ENCODE measurements at places on chromosomes 2 and 18.
A peak's percentile ranks its signal among the peaks of the same experiment; 100 is the strongest.

DNA sequence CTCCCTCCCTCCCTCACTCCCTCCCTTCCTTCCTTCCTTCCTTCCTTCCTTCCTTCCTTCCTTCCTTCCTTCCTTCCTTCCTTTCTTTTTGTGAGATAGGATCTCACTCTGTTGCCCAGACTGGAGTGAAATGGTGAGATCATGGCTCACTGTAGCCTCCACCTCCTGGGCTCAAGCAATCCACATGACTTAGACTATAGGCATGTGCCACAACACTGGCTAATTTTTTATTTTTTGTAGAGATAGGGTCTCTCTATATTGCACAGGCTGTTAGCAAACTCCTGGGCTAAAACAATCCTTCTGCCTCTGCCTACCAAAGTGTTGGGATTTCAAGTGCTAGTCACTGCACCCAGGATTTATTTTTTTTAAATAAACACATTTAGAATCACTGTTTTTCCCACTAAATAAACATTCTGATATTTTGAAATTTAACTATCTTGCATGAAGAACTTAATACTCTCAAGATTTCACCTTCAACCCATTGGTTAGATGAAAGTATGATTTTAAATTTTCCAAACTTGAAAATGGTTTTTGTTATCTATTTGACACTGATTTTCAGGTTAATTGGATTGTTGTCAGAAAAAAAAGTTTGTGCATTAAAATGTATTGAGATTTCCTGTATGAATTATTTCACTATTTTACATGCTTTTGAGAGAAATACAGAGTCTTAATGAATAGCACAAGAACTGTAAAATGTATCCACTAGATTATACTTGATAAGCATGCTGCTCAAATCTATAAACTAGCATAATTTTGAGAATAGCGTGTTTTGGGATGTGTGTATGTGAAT, 745.1 kb downstream of the TSN start:
- no peak for DNase-seq

DNA sequence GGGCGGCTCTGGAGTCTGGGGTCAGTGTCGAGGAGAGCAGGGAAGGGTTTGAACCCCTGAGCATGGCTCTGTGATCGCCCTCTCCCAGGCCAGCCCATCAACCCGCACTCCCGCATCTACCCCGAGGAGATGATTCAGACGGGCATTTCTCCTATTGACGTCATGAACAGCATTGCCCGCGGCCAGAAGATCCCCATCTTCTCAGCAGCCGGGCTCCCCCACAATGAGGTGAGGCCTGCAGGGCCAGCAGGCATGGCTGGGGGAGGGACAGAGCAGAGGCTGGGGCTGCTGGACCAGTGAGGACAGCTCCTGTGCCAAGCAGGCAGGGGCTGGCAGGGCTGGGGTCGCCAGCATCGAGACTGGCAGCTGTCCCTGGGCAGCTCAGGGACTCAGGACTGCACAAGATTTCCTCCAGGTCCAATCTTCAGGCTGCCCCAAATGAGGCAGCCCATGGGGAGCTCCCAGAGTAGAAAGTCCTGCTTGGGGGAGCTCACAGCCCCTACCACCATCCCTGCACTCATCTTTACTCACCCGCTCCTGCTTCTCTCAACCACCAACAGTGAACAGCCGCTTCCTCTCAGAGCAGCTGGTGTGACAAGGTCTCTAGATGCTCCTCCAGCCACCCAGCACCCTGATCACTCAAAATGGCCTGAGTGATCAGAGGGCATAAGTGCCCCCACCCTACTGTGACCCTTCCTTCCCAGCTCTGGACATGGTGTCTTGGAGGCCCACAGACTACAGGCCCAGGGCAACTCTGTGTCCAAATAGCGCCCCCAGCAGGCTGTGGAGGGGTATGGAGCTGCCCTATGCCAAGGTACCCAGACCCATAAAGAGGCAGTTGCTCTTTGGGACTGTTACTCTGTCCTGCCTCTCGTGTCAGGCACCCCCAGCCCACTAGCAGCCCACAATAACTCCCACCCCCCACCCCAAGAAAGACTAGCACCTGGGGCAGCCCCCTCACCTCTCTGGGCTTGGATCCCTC, 18.3 kb upstream of the ANKRD53 start:
- DNase-seq, result peak; percentile 2

GRCh38 chr2:119537792-119538191, 6.5 kb upstream of the CFAP221 start:
- DNase-seq, result no peak

DNA sequence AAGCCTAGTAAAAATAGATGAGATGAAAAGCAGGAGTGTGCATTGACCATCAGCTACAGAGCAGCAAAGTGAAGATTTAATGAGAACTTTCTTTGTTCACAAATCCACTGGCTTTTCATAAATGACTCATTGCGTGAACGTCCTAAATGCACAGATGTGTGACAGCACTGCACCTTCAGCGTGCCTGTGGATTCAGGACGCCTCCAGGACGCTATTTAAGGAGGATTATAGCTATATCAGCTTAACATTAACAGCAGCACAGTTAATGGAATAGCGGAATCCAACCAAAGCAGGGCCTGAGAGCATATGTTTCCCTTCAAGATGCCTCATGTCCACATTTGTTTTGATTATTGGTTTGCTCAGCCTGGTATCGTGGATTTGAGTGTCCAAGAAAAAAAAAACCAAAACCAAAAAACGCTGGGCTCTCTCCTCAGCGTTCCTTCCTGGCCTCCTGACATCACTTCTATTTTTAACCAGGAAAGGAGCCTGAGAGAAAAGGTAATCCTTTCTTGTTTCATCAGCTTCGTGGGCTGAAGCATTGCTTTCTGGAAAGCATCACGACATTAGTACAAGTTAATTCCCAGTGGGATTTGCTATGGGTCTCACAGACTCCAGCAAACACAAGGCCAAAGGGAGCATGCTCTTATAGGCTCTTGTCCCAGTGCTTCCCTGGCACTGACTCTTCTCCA, 447.0 kb upstream of the SMIM21 start:
- no peak for DNase-seq

DNA sequence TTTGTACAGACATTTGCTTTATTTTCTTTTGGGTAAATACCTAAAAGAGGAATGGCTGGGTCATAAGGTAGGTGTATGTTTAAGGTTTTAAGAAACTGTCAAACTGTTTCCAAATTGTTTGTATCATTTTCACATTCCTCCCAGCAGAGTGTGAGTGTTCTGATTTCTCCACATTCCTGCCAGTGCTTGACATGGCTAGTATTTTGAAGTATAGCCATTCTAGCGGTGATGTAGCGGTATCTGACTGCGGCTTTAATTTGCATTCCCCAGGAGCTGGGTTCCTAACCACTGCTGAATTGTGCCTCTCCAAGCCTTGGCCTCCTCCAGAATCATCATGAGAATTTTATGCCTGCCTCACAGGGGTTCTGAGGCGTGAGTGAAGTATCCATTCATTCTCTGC, 61.8 kb upstream of the ARL4C start:
- no peak for DNase-seq

- DNase-seq, result peak; percentile 93
Observed at GRCh38 chr2:186130748-186131641, 355.1 kb upstream of the ZC3H15 start.

DNA sequence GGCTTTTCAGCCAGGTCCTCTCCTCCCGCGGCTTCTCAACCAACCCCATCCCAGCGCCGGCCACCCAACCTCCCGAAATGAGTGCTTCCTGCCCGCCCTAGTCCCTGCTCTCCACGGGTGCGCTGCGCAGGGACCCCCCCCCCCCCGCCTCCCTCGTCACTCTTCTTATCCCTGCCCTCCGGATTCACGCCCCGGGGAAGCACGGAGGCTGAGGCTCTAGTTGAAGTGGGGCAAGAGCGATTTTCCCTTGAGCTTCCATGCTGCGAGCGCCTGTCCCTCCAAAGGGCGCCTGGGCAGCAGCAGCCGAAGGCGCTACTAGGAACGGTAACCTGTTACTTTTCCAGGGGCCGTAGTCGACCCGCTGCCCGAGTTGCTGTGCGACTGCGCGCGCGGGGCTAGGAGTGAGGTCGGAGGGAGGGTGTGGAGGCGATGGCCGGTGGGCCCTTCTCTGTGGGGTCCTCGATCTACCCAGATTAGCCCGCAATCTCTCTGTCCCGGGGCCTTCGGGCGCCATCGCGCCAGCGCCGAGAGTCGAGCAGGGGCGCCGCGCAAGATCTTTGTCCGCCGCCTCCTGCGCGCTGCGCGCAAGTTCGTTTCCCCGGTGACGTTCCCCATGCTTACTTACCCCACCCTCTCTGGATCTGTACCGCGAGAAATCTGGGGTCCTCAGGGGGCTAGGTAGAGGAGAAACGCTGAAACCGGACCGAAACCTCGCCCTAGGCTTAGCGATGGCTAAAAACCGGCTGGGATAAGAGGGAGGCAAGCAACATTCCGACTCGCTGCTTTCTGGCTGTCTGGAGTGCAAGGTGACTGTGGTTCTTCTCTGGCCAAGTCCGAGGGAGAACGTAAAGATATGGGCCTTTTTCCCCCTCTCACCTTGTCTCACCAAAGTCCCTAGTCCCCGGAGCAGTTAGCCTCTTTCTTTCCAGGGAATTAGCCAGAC, 677 bp downstream of the GAD1 start:
- peak; percentile 68 for DNase-seq

GRCh38 chr2:142575561-142575960, 301.9 kb upstream of the KYNU start:
- DNase-seq, result no peak

GRCh38 chr2:229835596-229836283, 86.1 kb downstream of the TRIP12 start:
- DNase-seq, result no peak

GRCh38 chr2:138170485-138170884, 206.2 kb downstream of the HNMT start:
- no peak for DNase-seq

DNA sequence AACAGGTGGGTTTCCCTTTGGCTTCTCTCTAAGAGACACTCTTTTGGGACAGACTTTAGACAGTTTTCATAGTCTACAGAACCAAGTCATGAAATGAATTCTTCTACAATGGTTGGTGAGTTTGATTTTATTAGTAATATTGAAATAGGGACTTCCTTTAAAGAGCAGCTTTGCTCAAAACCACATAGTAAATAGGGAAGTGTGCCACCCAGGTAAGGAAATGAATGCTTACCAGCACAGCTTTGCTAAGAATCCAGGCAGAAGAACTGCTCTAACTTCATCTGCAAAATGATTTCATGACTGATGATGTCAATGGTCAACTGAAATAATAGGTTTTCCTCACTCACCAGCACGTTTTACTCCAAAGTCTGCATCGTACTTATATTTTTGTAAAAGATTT, 89.2 kb downstream of the NYAP2 start:
- no peak for DNase-seq

- no peak for DNase-seq
Observed at GRCh38 chr2:112605926-112606325, 21.5 kb downstream of the CHCHD5 start.

DNA sequence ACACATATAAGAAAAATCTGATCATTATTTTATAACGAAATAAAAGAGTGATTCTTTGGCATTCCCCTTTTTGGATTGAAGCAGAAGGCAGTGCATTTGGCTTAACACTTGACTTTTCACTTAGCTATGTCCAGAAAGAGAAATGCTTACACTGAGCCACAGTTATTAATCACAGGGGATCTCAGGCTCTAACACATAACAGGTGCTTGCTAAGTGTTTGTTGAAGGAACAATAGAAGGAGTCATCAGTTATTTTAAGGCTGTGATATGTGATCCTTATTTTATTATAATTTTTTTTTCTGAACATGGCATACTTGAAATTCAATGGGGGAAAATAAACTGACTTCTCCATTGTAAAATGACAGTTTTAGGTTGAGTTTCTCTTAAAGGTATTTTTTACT, 209.5 kb downstream of the UBE2E3 start:
- DNase-seq, result no peak

- DNase-seq, result no peak
Observed at GRCh38 chr2:233691443-233692433, 952 bp upstream of the UGT1A6 start.

DNA sequence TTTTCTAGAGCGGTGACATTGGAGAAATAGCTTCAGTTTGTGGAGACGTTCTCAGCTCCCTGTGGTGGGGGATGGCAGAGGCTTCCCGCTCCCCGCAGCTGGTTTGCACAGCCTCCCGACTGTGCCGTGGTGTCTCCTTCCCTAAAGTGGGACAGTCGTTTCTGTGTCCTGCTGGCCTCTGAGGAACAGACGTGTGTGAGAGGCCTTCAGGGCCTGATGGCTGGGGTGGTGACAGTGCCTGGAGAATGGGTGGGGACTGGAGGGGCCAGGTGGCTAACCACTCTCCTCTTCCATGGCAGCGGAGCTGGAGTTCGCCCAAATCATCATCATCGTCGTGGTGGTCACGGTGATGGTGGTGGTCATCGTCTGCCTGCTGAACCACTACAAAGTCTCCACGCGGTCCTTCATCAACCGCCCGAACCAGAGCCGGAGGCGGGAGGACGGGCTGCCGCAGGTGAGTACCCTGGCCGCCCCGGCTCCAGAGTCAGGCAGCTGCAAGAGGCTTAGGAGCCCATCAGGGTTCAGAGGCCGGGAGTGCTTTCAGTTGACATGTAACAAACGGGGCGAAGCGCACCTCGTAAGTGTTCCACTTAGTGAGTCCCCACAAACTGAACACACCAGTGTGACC, 105.4 kb downstream of the FAM210A start:
- DNase-seq, result no peak

- DNase-seq, result no peak
Observed at GRCh38 chr2:103743195-103743594, 981.4 kb downstream of the TMEM182 start.

DNA sequence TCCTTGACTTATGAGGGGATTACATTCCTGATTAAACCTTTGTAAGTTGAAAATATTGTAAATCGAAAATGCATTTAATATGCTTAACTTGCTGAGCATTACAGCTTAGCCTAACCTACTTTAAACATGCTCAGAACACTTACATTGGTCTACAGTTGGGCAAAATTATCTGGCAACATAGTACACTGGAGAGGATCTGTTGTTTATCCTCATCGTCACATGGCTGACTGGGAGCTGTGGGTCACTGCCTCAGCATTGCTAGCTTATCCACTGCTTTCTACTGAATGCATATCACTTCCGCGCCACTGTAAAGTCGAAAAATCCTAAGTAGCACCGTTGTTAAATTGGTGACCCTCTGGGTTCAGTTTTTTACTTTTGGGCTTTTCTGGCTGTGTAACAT, 13.7 kb downstream of the PMS1 start:
- no peak for DNase-seq

DNA sequence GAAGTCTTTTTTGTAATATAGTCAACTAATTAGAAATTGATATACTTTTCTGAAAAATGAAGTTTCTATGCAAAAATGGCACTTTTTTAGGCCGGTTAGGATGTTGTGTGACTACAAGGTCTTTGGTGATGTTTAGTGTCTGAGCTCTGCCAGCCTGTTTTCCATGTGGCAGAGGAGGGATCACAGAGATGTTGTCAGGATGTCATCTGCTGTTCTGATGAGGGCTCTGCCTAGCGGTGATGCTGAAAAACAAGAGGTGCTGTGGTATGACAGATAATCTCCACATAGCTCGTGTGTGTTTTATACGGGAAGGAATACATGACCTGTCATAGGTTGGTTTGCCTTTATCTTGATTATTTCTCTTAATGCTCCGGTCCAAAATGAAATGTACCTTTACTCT, 12.0 kb upstream of the IAH1 start:
- no peak for DNase-seq

DNA sequence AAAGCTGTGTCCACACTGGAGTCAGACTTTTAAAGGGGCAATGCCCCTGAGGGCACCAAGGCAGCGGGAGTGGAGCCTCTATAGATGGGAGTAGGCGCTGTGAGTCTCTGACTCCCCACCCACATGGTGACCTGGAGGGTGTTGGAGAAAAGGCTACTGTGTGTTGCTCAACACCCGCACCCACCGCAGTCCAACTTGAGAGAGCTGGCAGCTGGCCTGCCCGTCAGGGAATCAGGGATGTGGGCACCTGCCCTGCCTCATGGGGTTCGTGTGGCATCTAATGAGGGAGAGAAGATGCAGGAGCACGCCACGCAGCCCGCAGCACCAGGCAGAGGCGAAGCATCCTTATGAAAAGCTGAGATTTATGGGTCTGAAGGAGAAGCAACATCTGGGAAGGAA, 84.2 kb downstream of the KLHL29 start:
- DNase-seq, result no peak

Measured in NCI-H69 (cell line).